Activated CD4-positive, alpha-beta memory T cell treated with anti-CD3 and anti-CD28 coated beads for 36 hours (primary cell): ENCODE measurements at places on chromosomes 2 and 18. TPM values are rescaled to one million over a fixed set of nuclear protein-coding genes. Genes with fewer than 3 reads are reported as not detected.
A peak's percentile ranks its signal among the peaks of the same experiment; 100 is the strongest.

GRCh38 chr18:9755615-9756014 is 47.5 kb downstream of the RAB31 start:
- H3K27ac ChIP-seq: no peak overlapping the region
- H3K4me3 ChIP-seq: no peak overlapping the region
- H3K4me1 ChIP-seq: no peaks in the 10 kb centered on the region

- no peak overlapping the region for H3K4me3 ChIP-seq
- H3K27ac ChIP-seq: no peak overlapping the region
- H3K4me1 ChIP-seq: peaks cover 2% of the 10 kb centered on the region
- DNase-seq: no peak
- H3K27me3 ChIP-seq: peaks cover 6% of the 10 kb centered on the region
Observed at GRCh38 chr2:175234153-175234552, 52.6 kb upstream of the ATP5MC3 start.

The ANKRD29 gene
- total RNA-seq: not detected

GRCh38 chr2:19131871-19132270 is 226.6 kb downstream of the OSR1 start:
- no peak overlapping the region for H3K4me3 ChIP-seq
- H3K27ac ChIP-seq: no peak overlapping the region
- no peaks in the 10 kb centered on the region for H3K27me3 ChIP-seq
- H3K4me1 ChIP-seq: peaks cover 2% of the 10 kb centered on the region
- no peak for DNase-seq
- H3K36me3 ChIP-seq: no peaks in the 10 kb centered on the region

- H3K4me3 ChIP-seq: no peak overlapping the region
- H3K36me3 ChIP-seq: peaks cover 9% of the 10 kb centered on the region
- no peak for DNase-seq
- H3K27me3 ChIP-seq: no peaks in the 10 kb centered on the region
- H3K4me1 ChIP-seq: peaks cover 33% of the 10 kb centered on the region
Observed at GRCh38 chr2:206154197-206154596, 5.0 kb downstream of the NDUFS1 start.

The PLB1 gene
- 0.85 TPM for total RNA-seq

- peaks cover 32% of the 10 kb centered on the region for H3K4me1 ChIP-seq
- DNase-seq: no peak
- peak overlapping the region; percentile 19 for H3K27ac ChIP-seq
- H3K4me3 ChIP-seq: peak overlapping the region; percentile 68
Observed at GRCh38 chr2:176132205-176133171, 3.0 kb downstream of the HOXD8 start.

The FBXO36 gene
- total RNA-seq: 1.5 TPM

DNA sequence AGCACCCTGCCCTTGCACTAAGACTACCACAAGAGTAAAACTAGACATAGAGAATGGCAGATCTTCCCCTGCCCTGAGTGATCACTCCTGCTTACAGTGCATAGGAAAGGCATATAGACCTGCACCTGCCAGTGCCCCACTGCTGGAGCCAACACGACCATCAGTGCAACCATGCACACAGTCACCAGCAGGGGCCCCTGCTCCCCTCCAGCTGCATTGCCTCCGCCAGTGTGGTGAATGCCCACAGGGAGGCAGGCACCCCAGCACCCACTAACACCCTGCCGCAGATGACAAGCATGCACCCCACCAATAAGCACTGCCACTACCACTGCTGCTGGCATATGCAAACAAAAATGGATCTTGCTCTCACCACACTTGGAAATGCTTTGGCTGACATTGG is 478.8 kb downstream of the ADCYAP1 start:
- no peak overlapping the region for H3K4me3 ChIP-seq
- no peaks in the 10 kb centered on the region for H3K27me3 ChIP-seq
- no peaks in the 10 kb centered on the region for H3K36me3 ChIP-seq
- H3K27ac ChIP-seq: no peak overlapping the region

DNA sequence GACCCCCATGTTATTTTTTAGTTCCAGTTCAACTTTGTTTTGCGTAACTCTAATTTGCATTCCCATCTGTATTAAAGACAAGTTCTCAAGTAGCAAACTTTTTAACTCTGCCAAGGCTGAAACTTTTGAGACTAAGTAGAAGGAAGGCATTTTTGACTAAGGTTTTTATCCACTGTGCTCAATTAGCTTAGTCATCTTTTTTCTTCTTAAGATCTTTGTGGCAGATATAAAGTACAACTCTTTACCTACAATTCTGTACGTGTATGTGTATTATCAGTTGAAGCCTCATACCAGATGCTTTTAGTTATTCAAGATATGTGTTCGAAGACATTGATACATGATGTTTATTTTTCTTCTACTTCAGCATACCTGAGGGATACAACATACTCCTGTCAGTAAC is 41.6 kb downstream of the CREB1 start:
- no peak overlapping the region for H3K4me3 ChIP-seq
- H3K27ac ChIP-seq: peak overlapping the region; percentile 34
- no peak for DNase-seq
- H3K27me3 ChIP-seq: no peaks in the 10 kb centered on the region
- H3K36me3 ChIP-seq: peaks cover 58% of the 10 kb centered on the region

GRCh38 chr18:55089610-55090009 is 130.3 kb upstream of the CCDC68 start:
- H3K4me3 ChIP-seq: no peak overlapping the region
- DNase-seq: no peak
- H3K27me3 ChIP-seq: peaks cover 1% of the 10 kb centered on the region
- no peaks in the 10 kb centered on the region for H3K4me1 ChIP-seq
- H3K36me3 ChIP-seq: no peaks in the 10 kb centered on the region

The HAAO gene
- total RNA-seq: 0.17 TPM

DNA sequence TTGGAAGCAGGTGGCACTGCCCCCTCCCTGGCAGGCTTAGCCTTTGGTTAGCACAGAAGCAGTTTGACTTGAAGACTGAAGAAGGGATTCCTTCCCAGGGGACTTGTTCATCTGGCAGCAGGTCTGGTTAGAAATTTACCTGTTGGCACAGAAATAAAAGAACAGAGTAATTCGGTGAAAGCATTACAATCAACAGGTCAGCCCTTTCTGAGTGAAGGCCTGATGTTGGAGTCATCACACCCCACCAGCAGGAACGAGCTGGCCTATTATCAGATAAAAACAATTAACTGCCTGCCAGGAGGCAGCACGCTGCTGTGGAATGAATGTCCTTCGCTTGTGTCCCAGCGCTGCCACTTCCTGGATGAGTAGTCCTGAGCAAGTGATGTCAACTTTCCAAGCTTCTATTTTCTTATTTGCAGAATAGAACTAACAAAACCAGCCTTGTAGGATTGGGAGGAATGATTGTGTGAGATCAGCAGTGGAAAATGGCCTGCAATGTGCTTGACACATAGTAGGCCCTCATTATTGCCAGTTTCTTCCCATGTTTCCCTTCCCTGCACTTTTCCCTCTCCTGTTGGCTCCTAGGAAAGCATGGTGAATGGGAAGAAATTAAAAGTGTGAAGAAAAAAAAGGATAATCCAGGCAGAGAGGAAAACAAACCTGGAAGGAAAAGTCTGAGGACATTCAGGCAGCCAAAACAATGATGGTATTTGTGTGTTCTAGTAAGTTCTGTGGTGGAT is 29.0 kb downstream of the LGALSL start:
- no peaks in the 10 kb centered on the region for H3K36me3 ChIP-seq
- H3K27me3 ChIP-seq: no peaks in the 10 kb centered on the region
- DNase-seq: peak; percentile 23
